Fibroblast of gingiva (primary cell): ENCODE measurements at places on chromosomes 1 and 21.

- no peak for DNase-seq
These were observed 611 bp upstream of the ZSWIM5 start for GRCh38 chr1:45206808-45207623.

DNA sequence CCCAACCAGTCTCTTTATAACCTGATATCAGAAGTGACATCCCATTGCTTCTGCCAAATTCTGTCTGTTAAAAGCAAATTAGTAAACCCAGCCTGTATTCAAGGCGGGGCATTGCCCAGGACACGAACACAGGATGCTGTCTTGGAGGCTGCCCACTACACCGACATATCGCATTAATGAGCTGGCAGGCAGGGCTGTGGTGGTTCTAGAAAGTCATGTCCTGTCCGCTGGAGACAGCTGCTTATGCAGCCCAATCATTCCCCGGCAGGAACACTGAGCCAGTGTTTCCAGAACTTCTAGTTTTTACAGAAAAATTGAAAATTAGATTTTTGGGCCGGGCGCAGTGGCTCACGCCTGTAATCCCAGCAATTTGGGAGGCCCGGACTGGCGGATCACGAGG, 19.3 kb downstream of the C1orf167 start:
- peak; percentile 19 for DNase-seq

DNA sequence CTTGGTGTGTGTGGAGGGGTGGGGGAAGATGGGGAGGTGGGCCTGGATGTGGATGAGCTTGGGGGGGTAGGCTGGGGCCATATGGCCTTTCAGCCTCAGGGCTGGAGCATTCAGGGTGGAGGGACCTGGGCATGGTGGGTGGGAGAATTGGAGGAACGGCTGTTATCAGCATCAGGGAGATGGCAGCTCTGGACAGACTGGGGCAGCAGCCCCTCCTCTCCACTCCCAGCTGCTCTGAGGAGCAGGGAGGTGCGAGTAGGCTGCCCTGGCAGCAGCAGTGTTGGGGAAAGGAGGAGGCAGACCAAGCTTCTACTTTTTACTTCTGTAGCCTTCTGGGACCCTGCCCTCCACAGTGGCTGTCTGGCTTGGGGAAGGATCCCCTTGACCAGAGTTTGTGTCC, 10.2 kb downstream of the PPFIA4 start:
- DNase-seq, result no peak

DNA sequence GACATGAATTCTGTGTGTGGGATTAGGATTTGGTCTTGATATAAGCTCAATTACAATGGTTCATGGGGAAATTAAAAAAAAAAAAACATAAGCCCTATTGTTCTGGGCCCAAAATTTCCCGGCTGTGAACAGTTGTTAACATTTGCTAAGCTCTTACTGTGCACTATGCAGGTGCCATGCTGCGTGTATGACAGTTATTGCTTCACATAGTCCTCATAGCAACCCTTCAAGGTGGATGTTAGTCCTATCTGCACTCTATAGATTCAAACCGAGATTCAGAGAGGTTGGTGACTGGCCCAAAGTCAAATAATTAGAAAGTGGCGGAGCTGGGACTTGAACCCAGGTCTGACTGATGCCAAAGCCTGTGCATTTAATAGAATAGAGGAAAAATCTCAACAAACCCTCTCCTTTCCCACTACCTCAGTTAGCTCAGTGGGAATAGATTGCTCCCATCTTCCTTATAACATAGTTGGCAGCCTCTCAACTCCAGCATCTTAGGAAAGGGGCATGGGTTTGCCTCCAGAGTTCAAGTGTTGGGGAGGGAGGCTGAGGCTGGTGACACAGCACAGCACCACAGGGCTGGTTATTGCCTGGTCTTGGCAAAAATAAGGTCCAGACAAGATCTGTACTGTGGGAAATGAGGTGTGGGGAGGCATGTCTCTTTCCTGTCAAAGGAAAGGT, 55.0 kb upstream of the GCLM start:
- no peak for DNase-seq

GRCh38 chr1:54356680-54357147, 49.5 kb downstream of the SSBP3 start:
- DNase-seq, result no peak

DNA sequence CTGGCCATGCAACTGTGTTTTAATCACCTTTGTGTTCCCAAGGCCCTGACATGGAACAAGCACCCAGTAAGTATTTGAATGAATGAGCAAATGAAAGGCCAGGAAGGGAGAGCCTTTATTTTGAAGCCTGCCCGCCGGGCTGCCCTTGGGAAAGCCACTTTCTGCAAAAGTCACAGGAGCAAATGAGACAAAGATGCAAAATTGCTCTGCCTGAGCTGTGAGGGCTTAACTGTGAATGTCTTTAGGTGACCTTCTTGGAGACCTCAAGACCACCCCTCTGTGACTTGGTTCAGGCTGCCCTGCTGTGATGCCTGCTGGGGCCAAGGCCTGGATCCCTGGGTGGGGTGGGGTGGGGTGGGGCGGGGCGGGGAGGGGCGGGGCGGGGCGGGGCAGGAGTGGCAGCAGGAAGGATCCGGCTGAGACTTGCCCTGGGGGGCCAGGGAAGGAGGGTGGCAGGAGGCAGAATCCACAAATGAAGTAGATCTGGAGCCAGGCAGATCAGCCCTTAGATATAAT, 54.0 kb downstream of the RUNX3 start:
- no peak for DNase-seq

DNA sequence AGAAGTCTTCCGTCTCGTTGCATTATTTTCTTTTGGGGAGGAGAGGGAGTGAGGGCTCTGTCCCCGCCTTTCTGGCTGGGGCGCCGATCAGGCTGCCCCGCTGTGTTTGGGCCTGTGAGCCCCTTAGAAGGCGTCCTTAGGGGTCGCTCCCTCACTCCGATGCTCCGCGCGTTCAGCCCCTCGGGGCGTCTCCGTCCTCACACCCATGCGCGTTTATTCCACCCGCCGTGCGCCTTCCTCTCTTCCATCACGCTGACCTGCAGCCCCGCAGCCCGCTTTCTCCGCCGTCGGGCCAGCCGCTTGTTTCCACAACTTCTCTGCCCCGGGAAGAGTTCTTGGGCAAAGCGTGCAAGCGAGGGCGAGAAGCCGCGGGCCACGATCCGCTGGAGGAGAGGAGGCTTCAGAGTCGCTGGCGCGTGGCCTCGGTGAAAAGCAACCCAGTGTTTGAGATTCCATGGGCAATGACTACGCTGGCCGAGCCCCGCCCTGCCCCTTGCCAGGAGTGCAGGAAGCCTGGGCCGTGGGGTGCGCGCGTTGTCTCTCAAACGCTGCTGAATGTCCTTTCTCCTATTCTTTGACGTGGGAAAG, 27.7 kb downstream of the TRIM11 start:
- DNase-seq, result peak; percentile 29

DNA sequence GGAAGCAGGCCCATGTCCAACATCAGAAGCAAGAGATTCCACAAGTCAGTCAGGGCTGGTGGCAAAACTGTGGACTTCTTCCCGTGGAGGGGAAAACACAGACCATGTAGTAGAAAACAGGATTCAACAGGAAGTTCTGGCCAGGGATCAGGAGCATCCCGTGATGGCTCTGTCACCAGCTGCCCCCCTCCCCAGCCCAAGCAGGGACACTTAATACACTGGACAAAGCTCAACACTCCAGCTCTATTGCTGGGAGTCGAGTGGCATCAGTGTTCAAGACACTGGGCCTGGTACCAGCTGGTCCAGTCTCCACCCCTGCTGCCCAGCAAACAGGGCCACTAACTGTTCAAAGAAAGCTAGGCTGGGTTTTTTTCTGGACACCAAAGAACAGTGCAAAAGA, 3.7 kb downstream of the SLC45A3 start:
- no peak for DNase-seq

GRCh38 chr21:31556662-31557061, 102.8 kb upstream of the SOD1 start:
- DNase-seq, result no peak

GRCh38 chr1:157641177-157641576, 43.3 kb upstream of the FCRL4 start:
- DNase-seq, result no peak
